Left colon (tissue), 2 donors: ENCODE measurements at places on chromosomes 4 and X.
A peak's percentile ranks its signal among the peaks of the same experiment; 100 is the strongest.

GRCh38 chrX:27679281-27679680 lies 89.1 kb downstream of the DCAF8L2 start:
- DNase-seq = no peak

DNA sequence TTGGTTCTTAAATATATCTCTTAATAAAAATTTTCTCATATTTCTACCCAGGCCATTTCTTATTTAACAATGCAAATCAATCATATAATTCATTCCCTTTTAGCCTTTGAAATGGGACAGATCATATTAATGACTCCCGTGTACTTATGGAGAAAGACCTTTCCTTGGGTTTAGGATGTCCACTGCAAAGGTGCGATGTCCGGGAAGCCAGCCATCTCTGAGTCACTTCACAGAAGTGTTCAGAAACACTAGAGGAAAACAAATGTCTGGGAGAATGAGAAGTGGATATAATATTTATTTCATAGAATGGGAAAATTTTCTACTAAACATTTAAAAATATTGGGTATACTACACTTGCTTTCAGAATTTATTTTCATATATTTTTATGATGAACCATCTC lies 15.3 kb downstream of the INTU start:
- DNase-seq = no peak

- DNase-seq = no peak
These were observed 28.2 kb downstream of the RAP1GDS1 start for GRCh38 chr4:98289375-98289774.

GRCh38 chr4:106334741-106335470 lies 18.6 kb downstream of the AIMP1 start:
- no peak for DNase-seq

DNA sequence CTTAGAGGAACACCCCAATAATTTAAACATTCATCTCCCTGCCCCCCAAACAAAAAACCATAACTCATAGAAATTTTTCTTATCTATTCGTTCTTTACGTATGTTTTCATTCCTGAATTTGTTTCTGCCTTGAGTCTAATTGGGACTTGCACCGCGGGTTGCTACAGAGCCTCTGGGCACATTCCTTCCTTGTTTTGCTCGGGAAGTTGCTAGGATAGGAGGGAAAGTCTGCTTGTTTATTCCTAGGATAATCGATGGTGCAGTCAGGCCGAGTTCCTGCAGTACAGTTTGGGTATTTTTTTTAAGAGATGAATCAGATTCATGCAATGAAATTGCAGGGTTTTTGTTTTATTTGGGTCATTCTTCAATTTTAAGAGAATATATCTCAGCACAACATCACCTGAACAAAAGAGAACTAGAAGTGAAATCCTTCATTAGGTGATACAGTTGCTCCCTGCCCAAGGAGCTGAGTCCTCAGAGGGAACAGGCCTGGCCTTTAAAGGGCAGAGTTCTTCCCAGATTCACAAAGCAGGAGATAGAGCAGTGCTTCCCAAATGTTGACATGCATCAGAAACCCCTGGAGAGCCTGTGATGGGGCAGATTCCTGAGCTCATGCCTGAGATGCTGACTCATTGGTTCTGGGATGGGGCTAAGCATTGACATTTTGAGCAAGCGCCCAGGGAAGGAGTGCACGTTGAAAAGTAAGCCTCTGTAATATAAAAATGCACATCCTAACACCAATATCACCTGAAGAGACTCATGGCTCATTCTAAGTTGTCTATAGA lies 114.9 kb upstream of the FAM9B start:
- DNase-seq = no peak

GRCh38 chr4:137678796-137679195 lies 146.5 kb upstream of the PCDH18 start:
- DNase-seq = no peak

DNA sequence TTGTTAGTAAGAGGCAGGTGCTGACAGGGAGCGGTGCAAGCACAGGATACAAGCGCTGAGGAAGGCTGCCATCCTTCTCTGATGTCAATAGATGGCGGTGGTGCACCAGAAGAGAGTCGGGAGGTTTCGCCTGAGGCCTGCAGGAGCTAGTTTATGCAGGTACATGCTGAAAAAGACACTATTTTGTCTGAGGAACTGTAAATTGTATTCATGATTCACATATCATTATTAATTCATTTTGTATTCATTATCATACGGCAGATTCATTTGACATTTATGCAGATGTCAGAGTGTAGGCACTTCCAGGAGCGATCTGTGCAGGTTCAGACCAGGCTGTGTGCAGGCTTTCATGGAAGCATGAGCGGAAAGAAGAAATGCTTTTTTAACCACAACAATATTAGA lies 824.0 kb downstream of the STIM2 start:
- DNase-seq = peak; percentile 27

- no peak for DNase-seq
These were observed 72.4 kb downstream of the PCDH7 start for GRCh38 chr4:30792601-30793000.
